Kidney capillary endothelial cell (primary cell): ENCODE measurements at places on chromosomes 4 and X.

DNA sequence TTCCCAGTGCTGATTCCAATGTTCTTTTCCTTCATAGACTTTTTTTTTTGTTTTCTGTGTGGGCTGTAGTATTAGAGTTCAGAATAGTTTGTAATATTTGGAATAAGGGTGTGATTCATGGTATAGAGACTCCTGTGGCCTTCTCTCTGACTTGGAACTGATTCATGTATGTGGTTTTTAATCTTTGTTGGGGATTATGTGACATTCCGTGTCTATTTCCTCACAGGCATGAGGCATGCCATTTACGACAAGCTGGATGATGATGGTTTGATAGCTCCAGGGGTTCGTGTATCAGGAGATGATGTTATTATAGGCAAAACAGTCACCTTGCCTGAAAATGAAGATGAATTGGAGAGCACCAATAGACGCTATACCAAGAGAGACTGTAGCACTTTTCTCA lies 44.4 kb downstream of the POLR2B start:
- no peak for DNase-seq

GRCh38 chr4:6200922-6201362 lies 593 bp upstream of the JAKMIP1 start:
- DNase-seq = no peak

DNA sequence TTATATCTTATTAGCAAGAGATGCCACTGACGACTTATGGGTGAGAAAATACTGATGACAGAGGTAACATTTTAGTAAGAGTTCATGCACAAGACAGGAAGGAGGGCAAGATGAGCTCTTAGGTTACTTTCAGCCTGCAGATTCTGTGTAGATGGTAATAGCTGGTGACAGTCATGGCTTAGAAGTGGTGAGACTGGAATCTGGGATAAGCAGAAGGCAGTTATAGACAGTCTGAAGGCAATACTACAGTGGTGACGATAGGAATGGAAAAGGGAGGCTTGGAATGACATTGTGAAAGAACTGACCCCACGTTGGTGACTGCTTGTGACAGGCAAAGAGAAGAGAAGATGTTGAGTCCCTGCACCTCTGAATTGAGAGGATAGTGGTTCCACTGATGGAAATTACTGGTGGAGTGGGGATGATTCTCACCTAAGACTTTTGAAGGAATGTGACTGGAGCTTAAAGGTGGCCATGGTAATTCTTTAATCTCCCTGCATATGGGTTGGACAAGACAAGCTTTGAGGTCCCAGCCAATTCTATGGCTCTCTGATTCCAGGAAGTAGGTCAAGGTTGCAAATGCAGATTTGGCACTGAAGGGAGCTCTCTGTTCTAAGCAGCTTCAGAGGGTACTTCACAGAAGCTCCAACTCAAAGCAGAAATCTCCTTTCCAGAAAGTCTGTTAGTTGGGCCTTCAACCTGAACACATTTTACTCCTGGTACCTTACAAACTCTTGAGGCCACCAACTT lies 99.7 kb downstream of the RASL11B start:
- no peak for DNase-seq

DNA sequence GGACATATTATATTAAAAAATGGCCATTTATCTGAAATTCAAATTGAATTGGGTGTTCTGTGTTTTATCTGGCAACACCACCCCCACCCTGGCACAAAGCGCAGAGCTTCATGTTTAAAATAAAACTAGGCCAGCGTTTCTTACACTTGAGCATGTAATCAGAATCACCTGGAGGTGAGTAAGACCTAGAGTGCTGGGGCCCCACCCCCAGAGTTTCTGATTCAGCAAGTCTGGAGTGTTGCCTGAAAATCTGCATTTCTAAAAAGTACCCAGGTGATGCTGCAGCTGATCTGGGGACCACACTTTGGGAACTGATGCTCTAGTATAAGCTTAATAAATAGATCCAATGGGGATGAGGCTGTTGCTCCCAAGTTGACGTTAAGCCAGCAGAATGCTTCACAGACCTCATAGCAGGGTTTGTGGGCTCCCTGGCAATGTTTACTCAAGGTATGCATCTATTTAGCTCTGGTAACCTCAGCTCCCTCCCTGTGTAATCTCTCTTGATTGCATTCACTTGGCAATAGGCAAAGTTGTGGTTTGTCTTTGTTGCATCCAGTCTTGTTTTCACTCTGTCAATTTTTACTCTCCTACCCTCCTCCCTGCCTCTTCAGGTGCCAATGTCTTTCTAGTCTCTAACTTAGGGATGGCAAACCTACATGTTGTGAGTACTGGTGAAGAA lies 99.8 kb upstream of the TEX13D start:
- DNase-seq = no peak
